ENCODE measurements at places on chromosomes 12 and 14.

DNA sequence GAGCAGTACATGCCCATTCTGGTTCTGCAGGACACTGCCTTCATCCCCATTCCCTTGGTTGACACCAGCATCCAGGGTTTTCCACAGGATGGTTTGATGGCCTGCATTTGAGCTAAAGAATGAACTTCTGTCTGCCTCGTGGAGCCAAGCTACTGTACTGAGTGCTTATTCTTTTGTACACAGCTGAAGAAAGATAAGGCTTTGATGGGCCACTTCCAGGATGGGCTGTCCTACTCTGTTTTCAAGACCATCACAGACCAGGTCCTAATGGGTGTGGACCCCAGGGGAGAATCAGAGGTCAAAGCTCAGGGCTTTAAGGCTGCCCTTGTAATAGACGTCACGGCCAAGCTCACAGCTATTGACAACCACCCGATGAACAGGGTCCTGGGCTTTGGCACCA, 23.7 kb downstream of the BCL2L14 start:
- no peak for DNase-seq

- DNase-seq = no peak
Observed at GRCh38 chr14:69696633-69697557, 70.0 kb upstream of the SRSF5 start.

GRCh38 chr14:94581127-94581999, at the start of gene SERPINA5:
Gene SERPINA5 (plus strand): TSS chr14:94581426. CDS start chr14:94587363, 5,937 bp downstream.
- no peak for DNase-seq

DNA sequence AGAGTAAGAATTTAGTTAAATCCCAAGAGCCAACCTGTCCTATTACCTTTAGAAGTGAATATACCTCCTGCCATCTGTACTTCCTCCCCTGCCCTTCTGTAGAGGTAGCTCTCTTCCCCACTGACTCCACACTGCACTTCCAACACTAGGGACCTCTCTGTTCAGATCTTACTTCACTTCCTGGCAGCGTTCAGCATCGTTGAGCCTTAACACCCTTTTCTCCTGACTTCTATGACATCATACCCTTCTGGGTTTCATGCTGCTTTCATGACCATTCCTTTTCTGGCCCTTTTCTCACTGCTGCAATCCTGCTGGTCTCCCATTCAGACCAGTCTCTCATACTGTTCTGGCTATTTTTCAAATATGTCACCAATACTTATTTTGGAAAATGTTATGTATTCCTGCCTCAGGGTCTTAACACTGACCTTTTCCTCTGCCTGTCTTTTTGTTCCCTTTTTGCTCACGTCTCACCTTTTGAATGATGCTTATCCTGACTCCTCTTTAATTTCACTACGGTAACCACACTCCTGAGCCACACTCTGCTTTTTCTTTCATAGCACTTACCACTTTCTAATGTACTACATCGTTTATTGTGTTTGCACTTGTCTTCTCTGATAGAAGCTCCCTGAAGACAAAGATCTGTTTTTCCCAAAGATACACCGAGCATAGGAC, 67.6 kb downstream of the PLEKHA5 start:
- no peak for DNase-seq

GRCh38 chr12:3000548-3001275, 41.5 kb downstream of the TEAD4 start:
- no peak for DNase-seq

DNA sequence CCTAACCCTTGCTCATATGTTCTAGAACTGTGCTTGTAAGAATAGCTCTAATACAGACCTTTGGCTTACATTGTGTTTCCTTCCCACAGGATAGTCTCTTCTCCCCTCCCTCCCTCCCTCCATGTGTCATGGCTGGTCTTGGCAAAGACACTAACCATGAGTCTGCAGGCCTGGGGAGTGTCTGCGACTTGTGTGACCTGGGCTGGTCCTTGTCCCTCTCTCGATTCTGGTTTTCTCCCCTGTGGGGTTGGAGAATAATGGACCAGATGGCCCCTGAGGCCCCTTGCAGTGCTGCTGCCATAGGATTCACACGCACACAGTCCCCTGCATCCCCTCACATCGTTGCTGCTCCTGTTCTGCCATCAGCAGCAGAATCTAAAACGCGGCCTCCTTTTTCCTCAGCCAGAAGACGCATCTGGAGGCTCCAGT, 30.3 kb downstream of the DEGS2 start:
- no peak for DNase-seq

DNA sequence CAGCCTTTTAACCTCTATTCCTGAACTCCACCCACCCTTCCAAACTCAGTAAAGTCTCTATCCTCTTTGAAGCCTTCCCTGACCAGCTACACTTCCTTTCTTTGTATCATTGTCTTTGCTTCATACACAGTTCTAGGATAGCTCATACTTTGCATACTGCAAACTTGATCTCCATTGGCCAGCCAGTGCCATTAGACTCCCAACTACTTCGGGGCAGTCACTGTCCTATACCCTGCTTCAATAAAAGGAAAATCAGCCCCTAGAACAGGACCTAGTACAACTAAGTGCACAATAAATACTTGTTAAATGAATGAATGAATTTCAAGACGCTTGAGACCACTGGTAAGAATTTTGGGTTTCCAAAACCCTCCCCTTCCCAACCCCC, 521 bp upstream of the PIP4K2C start:
- DNase-seq = no peak

GRCh38 chr14:99651953-99652746, 7.2 kb downstream of the HHIPL1 start:
- no peak for DNase-seq

Measured in anterior cingulate cortex (tissue), 58 donors.